Large intestine (tissue), 12 donors: ENCODE measurements at places on chromosomes 12 and 14. TPM values are rescaled to one million over a fixed set of nuclear protein-coding genes. Genes with fewer than 3 reads are reported as not detected.

DNA sequence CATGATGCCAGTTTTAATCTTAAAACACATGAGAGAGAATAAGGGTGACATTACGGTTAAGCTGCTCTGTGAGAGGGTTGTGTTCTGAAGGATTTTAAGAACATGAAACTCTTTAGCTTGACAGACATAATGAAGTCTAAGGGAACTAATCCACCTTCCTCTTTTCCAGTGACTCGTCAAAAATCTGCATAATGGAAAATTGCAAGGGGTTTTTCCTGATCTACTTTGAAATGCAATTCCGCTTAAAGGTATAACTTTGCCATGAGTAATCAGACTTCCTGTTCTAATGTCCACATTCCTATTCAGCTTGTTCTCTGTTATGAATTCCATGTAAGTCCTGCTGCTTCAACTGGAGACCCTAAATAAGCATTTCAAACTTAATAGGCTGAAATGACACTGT is at the start of gene ZNF705A:
Gene ZNF705A, plus strand, starts transcription at position 171 of the 400 bp plus-strand sequence. CDS start 15,611 bp downstream, outside the sequence.
- DNase-seq: no peak

CLEC1B gene
- 0.19 TPM for polyA plus RNA-seq

DNA sequence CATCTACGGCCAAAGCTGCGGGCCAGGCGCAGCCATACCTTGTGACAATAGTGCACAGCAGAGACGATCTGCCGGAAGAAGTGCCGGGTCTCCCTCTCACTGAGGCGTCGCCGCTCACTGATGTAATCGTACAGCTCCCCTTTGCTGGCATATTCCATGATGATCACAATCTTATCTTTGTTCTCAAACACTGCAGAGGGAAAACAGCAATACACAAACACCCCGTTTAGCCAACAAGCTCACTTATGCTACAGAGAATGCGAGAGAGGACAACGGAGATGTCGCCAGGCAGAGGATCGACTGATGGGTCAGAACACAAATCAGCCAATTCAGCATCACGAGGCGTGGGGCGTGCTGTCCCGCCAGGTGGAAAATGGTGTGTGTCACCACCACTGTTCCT is 52.1 kb downstream of the NUAK1 start:
- DNase-seq: no peak

SLC25A21 gene
- 0.58 TPM for polyA plus RNA-seq

DNA sequence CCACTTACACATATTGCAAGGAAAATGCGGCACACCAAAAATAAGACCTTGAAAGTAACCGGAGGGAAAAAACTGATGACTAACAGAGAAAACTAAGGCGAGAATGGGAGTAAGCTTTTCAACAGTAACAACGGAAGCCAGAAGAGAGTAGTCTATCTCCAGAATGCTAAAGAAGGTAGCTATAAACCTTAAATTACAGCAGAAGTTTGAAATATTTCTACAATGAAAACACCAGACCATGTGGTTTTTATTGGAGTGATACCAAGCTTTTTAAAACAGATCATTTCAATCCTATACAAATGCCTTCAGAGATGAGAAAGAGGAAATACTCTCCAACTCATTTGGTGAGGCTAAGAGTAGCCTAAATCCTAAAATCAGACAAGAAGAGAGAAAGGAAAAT is 209.5 kb downstream of the ANO6 start:
- no peak for DNase-seq

GRCh38 chr12:49030714-49031572 is 12.4 kb upstream of the PRKAG1 start:
- no peak for DNase-seq

CNTN1 gene
- polyA plus RNA-seq: 7.4 TPM
